ENCODE measurements at places on chromosomes 5 and 9. TPM values are rescaled to one million over a fixed set of nuclear protein-coding genes. Genes with fewer than 3 reads are reported as not detected.

DNA sequence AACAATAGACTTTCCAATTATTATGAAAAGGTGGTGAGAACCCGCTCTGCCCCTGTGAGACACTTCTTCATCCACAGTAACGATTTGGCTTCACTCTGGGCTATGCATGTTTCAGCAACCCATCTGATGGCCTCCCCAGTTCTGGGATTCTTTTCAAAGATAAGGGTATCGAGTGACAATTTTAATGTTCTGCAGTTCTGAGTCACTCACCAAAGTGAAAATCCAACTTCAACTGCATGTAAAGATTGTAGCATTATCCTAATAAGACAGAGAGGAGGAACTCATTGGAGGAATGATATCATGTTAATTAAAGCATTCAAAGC, 1078.3 kb upstream of the SEMA6A start:
- no peak for DNase-seq

GRCh38 chr9:104025945-104026344, 68.2 kb upstream of the SMC2 start:
- no peak for DNase-seq

C5orf52 gene
- not detected for total RNA-seq

- DNase-seq, result no peak
Measured at GRCh38 chr9:124580186-124580585, 73.0 kb upstream of the NR5A1 start.

DNA sequence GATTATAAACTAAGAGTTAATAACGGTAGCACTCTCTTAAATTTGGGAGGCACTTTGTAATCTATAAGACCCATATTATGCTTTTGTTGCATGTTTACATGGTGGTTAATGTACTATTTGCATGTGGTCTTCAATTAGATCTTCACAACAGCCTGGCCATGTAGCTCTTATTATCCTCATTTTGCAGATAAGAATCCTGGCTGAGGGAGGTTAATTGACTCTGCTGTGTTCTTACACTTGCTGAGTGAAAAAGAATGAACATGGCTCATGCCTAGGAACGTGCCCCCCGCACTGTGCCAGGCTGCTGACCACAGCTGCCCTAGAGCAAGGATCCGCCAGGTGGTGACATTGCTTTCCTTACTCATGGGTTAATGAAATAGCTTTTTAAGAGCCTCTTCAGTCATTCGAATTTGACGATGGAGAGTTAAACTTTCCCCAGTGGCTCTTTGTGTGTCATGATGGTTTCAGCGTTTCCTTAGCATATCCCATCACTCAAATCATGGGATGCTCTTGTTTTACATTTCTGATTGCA, 97.9 kb downstream of the CDH6 start:
- peak; percentile 29 for DNase-seq

SGTB gene
- total RNA-seq, result 17.8 TPM

DNA sequence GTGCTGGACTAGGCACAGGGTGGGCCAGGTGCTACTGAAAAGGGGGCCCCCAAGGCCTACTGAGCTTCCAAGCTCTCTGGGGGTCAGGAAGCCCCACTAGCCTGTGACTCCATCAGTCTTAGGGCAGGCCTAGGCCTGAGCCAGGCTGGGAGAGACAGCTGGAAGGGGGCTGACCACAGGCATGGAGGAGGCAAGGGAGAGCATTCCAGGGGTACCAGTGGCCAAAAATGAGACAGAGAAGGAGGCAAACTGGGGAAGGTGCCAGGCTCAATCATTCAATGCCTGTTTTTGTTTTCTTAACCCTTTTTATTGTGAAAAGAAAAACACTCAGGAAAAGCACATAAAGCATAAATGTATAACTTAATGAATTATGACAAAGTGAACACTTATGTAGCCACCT, 26.2 kb upstream of the TCF7 start:
- DNase-seq, result no peak

GRCh38 chr9:105438141-105438806, 9.6 kb upstream of the FSD1L start:
- DNase-seq, result no peak

OCLN gene
- total RNA-seq, result 76.3 TPM

CCNO gene
- 0.41 TPM for total RNA-seq

- DNase-seq, result no peak
Measured at GRCh38 chr5:106127341-106127781, 1543.4 kb downstream of the EFNA5 start.

DNA sequence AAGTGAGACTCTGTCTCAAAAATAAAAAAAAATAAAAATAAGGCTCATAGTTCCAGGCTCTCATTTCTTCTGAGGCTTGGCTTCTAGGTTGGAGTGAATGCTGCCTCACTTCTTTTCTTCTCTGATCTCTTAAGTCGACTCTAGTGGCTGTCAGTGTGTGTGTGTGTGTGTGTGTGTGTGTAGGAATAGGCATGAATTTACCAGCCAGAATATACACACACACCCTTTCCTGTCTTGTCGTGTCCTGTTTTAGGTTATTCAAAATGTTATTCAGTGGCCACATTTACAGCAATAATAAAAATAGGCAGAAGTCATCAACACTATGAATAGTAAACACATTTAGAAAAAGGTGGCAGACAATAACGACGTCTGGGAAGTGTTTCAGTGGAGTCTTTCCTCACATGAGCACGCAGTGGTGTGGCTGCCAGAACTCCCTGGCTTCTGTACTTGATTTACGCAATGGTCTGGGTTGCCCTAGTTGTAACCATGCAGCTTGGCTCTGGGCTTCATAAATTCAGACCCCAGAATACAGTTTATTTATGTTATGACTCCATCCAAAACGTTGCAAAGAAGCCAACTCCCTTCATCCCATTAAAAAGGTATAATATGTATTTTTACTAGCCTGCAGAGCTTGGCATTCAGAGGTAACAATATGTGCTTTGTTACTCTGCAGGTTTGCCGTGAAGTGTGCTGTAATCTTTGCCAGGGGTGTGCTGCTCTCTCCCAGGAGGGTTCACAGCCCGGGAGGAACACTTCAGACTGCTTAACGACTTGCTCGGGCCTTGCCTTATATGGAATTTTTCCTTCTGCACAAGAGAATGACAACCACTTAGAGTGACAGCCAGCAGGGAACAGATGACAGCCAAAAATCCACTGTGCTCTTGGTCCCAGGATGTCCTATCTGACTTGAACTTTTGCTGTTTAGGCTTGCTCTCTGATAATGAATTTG, 34.4 kb upstream of the PALM2AKAP2 start:
- no peak for DNase-seq

TAF1L gene
- total RNA-seq, result not detected

MYOZ3 gene
- total RNA-seq, result 19.4 TPM

- no peak for DNase-seq
Measured at GRCh38 chr5:57947181-57947580, 464.6 kb upstream of the ACTBL2 start.

DNA sequence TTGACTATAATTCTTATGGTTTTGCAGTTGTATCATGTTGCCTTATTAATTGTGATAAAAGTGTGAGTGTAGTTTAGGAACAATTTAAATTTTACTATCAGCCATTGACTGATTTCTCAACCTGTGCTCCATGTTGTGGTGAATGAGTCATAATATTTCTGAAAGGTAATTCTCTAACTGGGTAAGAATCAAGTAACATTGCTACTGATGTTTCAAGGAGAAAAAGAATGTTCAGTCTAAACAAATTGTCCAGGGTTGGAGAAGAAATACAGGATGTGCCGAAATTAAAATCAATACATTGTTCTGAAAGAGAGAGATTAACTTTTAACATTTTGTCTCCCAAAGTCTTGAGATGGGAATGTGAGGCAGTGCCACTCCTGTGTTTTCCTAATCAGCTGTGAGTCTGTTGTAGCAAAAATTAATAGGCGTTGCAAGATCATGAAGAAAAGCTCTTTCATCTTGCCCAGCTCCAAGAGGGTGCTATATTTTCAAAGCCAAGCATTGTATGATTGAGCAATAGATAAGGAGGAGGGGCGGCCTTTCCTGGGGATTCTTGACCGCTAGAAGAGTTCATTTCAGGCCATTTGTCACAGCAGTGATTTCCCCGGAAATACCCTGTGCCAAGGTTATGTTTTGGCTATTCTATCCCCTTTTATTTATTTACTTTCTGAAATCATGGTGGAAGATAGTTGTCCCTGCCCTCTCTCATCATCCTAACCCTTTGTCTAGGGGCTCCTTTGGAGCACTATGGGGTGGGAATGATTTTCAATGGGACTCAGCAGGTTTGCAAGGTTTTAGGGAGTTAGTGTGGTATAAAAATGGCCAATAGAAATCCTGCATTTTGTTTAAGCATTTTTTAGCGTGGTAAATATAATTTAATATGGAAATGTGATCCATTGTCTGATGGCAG, 151.6 kb downstream of the FOCAD start:
- DNase-seq, result no peak

DNA sequence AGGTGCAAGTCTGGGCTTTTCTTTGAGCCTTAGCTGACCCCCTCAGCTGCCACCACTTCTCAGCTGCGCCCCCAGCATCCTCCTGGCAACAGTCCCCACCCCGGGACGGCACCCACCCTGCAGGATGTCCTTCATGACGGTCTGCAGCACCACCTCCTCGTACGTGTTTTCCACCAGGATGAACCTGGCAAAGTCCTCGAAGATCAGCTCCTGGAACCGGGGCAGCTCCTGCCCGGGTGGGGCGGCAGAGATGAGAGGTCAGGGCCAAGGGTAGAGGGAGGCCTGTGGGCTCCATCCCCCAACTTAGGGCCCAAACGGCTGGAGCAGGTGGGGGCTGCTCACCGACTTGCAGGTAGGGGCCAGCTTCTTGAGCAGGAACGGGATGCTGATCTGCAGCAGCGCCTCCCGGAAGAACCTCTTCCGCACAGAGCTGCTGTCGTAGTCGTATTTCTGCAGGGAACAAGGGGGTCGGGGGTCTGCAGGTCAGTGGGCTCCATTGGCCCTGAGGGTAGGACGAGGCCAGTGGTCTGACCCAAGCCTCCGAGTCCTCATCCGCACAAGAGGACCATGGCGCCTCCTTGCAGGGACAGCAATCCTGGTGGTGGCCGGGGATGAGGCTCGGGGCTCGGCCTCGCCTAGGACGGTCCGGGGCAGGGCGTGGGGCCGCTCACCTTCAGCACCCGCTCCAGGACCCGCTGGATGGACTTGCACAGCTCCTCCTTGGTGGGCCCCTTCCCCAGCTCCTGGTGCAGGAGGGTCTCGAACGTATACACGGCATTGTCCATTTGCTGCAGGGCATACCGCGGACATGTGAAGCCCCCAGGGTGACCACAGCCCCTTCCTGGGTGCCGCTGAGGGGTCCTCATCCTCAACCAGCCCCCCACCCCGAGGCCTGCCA, 56.7 kb downstream of the LRSAM1 start:
- no peak for DNase-seq

PCDHGA2 gene
- 0.31 TPM for total RNA-seq
